ENCODE measurements at places on chromosomes 4 and X.

GRCh38 chrX:33171041-33171440, 40.3 kb downstream of the DMD start:
- no peak for DNase-seq

DNA sequence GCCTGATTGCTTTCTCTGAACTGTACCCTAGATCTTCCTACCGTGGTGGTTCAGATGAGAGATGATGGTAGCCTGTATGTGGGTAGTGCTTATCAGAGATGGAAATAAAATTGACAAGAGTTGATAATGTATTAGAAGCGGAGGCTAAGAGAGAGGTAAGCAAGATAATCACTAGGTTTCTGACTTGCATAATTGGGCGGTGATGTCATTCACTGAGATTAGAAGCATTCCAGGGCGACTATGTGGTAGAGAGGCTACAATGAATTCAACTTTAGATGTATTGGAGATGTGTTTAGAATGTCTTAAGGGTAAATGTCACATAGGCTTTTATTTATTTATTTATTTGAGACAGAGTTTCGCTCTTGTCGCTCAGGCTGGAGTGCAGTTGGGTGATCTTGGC, 415 bp upstream of the TENM3 start:
- no peak for DNase-seq

GRCh38 chr4:123585111-123585510, 188.5 kb downstream of the SPRY1 start:
- DNase-seq, result no peak

DNA sequence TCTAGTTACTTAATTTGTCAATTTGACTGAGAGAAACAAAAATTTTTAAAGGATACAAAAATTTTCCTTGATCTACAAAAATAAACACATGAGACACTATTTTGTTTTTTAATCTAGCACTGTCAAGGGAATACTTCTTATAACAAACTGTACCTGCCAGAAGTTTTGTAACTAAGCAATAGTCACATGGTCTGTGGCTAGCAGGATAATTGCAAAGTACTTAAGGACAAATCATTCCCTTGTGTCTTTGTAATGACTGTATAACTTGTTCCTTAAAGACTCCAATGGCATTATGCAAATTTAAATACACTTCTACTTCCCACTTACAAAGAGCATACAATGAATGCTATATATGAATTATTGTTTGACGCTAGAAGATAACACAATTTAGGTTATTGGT, 25.1 kb upstream of the ANK2 start:
- no peak for DNase-seq

GRCh38 chrX:108156082-108156481, 64.5 kb downstream of the ATG4A start:
- DNase-seq, result no peak

- no peak for DNase-seq
These were observed 39.3 kb upstream of the HPGD start for GRCh38 chr4:174561560-174561959.

DNA sequence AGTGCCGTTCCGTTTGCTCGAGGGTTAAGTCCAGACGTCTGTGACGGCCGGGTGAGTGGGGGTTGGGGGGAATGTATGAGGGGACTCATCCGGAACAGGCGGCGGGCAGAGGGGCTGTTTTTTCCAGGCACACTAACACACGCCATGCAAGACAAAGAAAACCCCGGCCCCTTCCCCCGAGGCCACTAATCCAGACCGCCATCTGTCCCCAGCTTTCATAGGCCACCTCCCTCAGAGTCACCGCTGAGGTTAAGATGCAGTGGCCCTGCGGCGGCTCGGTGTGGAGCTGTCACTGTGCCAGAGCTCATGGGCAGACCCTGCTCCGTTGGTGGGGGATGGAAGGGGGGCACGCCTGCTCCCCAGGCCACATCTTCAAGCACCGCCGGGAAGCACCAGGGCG, 34.1 kb downstream of the SORCS2 start:
- no peak for DNase-seq

- no peak for DNase-seq
These were observed 169.6 kb downstream of the CAMK2D start for GRCh38 chr4:113591982-113592381.

- no peak for DNase-seq
These were observed 97.1 kb upstream of the ATOH1 start for GRCh38 chr4:93731456-93731855.

DNA sequence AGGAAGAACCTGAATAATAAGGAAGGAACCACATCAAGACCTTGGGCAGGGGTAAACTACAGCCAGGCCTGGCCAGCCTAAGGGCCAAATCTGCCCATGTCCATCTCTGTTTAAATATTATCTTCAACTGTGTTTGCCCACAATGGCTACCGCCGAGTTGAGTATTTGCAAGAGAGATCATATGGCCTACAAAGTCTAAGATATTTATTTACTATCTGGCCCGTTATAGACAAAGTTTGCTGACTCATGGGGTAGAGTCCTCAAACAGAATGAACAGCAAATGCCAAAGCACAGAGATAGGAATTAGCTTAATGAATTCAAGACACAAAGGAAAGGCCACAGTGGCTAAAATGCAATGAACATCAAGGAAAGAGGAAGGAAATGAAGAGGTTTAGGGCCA, 44.8 kb downstream of the RPS6KA3 start:
- DNase-seq, result no peak

DNA sequence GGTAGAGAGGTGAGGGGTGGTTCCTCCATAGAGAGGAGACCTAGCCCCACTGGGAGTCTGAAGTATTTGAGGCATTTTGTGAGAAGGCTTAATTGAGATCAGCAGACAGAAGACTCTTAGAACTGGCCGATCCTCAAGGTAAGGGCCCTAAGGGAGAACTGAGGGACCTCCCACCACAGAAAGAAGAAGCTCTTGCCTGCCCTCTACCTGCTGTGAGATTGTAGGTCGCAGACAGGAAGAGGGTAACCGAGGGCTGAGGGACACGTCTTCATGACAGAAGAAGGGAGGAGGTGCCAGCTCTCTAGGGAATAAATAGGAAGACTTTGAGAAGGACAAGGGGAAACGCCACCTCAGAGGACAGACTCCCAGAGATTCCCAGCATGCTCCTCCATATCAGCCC, 24.1 kb upstream of the MAGEC1 start:
- no peak for DNase-seq

DNA sequence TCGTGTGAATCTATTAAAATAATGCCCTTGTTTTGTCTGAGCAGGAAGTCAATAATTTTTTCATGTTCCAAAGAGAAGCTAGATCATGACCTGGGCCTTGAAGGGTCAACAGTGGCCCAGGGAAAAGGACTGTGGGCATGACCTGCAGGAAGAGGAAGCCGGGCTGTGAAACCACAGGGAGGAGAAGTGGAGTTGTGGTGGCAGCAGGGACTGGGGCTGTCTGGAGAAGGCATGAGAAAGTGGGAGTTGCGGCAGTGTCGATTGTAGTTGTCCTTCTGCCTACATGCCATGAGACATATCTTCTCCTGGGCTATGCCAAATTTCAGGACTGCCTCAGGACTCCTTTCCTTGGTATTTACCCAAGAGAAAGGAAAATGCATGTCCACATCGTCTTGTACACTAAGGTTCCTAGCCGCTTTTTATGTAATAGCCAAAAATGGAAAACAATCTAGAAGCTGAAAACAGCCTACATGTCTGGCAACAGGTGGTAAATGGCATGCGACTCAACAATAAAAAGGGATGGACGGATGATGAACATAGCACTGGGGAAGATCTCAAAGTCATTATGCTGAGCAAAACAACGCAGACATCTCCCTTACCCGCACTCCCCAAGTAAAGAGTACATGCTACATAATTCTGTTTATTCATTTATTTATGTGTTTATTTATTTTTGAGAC, 13.6 kb upstream of the PTTG2 start:
- DNase-seq, result no peak

- DNase-seq, result no peak
These were observed 57.3 kb downstream of the ABCG2 start for GRCh38 chr4:88101165-88101564.

DNA sequence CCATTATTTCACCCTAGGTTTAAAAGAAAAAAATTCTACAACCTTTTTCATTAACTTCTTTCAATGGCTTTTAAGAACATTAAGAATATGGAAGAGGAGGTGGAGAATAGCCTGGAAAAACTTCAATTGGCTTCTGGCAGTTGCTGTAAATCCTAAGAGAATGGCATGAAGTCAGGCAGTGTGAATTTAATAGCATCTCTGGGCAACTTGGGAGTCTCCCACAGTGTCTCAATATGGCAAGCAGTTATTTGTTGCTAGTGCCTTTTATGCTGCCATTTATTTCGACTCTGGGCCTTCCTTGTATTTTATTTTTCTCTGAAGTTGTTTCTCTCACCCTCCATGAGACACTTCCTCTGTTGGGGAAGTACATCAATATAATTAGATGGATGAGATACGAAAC, 322.1 kb downstream of the CBLL2 start:
- no peak for DNase-seq

GRCh38 chr4:70666369-70666768, at the start of gene JCHAIN:
Gene JCHAIN (minus strand): TSS chr4:70666508. CDS start chr4:70666490, 18 bp downstream.
- DNase-seq, result no peak

DNA sequence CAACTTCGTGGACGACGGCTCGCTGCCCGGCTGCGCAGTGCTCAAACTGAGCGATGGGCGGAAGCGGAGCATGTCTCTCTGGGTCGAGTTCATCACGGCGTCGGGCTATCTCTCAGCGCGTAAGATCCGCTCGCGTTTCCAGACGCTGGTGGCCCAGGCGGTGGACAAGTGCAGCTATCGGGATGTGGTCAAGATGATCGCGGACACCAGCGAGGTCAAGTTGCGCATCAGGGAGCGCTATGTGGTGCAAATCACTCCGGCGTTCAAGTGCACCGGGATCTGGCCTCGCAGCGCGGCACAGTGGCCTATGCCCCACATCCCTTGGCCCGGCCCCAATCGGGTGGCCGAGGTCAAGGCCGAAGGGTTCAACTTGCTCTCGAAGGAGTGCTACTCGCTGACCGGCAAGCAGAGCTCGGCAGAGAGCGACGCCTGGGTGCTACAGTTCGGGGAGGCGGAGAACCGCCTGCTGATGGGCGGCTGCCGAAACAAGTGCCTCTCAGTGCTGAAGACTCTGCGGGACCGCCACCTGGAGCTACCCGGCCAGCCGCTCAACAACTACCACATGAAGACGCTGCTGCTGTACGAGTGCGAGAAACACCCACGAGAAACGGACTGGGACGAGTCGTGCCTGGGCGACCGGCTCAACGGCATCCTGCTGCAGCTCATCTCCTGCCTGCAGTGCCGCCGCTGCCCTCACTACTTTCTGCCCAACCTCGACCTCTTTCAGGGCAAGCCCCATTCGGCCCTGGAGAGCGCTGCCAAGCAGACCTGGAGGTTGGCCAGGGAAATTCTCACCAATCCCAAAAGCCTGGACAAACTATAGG, 1.5 kb downstream of the MAB21L2 start:
- no peak for DNase-seq

- no peak for DNase-seq
These were observed 70.1 kb upstream of the LSM6 start for GRCh38 chr4:146105464-146105863.

DNA sequence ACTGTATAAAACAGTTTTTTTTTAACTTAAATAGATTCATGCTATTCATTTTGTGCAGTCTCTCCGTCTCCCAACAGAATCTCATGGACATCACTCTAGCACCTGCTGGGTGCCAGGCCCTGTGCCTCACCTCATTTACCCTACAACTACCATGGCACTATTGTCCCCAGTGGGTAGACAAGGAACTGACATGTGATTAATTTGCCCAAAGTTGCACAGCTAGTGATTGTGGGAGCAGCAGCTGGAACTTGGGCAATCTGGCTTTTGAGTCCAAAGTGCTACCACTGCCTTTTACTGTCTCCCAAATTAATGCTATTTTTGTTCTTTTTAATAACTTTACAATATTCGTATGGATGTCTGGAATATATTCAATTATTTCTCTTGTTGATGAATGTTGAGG, 11.2 kb upstream of the PGRMC2 start:
- no peak for DNase-seq

- DNase-seq, result no peak
These were observed 2.7 kb downstream of the NDP start for GRCh38 chrX:43970528-43970927.

DNA sequence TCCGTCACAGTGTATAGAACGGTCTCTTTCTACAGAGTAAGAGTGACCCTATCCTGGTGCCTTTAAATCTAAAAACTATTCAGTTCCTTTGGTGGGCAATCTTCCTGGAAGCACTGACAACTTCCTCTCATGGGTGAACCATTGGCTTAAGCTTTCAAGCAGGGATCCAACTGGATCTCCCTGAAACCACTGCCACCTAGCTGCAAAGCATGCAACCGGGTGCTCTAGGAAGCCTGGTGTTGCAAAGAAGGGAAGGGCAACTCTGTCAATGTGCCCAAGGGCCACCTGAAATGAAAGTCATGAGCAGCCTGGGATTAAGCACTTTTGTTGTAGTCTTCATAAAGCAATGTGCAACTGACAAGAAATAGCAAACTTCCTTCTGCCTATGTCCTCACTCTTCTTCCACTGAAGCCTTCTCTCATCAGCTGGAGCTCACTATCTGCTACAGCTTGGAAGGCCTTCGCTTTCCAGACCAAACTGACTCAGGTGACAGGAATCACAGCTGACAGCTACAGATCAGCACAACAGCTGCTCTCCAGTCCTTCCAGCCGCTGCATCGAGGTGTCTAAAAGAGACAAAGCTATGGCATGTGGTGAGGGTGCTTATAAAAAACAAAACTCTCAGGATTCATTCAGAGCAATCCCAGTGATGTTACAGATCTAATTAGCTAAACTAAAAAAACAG, 46.1 kb downstream of the SETD7 start:
- no peak for DNase-seq

DNA sequence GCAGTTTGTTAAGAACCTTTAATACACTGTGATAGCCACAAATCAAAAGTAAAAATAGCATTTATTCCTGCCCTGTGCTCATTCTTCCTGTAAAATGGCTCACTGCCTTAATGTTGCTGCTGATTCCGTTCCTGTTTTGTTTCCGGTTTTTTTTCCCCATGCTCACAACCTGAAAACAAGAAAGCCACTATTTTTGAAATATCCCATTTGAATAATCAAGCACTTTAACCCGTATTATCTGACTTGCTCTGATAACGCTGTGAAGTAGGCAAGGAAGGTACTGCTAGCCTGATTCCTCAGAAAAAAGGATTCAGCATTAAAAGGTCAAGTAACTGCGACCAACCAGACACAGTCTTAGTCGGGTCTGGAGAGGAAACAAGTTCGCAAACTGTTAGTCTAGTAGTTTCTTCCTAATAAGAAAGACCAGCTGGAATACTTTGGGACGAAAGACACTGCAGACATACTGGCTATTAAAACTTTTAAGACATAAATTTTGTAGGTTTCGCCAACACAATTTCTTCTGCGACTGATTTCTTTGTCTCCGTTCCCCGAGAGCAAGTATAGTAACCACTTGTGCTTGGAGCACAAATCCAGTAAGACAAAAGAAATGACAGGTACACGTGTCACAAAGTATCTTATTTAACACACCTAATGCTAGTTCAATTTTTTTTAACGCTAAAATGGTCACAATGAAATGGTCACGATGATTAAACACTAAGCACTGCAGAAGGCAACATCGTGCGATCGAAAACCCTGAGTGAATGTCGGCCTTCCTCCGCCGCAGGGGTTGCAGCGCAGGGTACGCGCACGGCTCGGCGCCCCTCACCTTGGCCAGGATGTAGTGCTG, 802 bp downstream of the COX18 start:
- no peak for DNase-seq

GRCh38 chr4:172826861-172827260, 341.8 kb upstream of the GALNT7 start:
- no peak for DNase-seq

All from stimulated activated CD4-positive, alpha-beta T cell treated with anti-CD3 and anti-CD28 coated beads, Interleukin-15, amount 100 ng/mL, for 1 hour (primary cell).